ENCODE measurements at places on chromosomes 4 and X. TPM values are rescaled to one million over a fixed set of nuclear protein-coding genes. Genes with fewer than 3 reads are reported as not detected.

The CLDN22 gene
- total RNA-seq, result not detected

The DAPP1 gene
- total RNA-seq, result 12.3 TPM

The DMP1 gene
- total RNA-seq, result not detected

The CYP4V2 gene
- 5.1 TPM for total RNA-seq

The SRD5A3 gene
- 12.9 TPM for total RNA-seq

GRCh38 chr4:143406523-143406922 is 69.8 kb downstream of the GAB1 start:
- DNase-seq, result peak; percentile 40

GRCh38 chrX:54358424-54359211 is 772 bp upstream of the WNK3 start:
- peak; percentile 56 for DNase-seq

DNA sequence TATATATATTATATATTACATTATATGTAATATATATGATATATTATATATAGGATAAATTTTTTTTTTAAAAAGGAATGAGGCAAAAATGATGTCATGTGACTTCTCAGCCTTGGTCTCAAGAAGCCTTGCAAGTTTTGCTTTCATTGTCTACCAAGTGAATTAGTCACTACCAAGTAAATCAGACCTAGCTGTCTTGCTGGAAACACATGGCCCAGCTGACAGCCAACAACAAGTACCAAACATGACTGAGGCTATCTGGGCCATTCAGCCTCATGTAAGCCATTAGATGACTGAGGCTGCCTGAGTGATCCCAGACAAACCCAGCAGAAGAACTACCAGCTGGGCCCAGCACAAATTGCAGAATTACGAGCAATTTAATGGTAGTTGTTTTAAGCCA is 44.9 kb downstream of the HAND2 start:
- peak; percentile 21 for DNase-seq

DNA sequence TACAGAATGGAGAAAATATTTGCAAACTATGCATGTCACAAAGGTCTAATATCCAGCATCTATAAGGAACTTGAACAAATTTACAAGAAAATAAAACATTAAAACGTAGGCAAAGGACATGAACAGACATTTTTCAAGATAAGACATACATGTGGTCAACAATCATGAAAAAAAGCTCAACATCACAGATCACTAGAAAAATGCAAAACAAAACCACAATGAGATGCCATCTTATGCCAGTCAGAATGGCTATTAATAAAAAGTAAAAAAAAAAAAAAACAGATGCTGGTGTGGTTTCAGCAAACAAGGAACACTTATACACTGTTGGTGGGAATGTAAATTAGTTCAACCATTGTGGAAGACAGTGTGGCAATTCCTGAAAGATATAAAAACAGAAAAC is 75.8 kb upstream of the IL13RA2 start:
- no peak for DNase-seq

DNA sequence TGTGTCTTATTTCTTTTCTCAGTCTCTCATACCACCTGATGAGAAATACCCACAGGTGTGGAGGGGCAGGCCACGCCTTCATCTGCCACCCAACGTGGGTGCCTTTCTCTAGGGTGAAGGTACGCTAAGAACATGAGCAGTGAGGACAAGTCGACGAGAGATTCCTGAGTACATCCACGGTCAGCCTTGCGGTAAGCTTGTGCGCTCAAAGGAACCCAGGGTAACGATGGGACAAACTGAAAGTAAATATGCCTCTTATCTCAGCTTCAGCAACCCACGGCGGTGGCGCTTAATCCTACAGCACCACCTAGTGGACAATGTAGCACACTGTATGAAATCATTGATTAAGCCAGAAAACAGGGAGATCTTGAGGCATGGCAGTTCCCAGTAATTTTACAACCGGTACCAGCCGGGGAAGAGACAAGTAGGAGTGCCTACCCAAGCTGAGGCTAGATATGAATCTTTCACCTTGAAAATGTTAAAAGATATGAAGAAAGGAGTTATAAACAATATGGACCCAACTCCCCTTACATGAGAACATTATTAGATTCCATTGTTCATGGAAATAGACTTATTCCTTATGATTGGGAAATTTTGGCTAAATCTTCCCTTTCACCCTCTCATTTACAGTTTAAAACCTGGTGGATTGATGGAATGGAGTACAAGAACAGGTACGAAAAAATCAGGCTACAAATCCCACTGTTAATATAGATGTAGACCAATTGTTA is 63.0 kb downstream of the ZNF732 start:
- DNase-seq, result peak; percentile 80

- DNase-seq, result no peak
Measured at GRCh38 chr4:11073621-11074051, 355.1 kb downstream of the HS3ST1 start.

- no peak for DNase-seq
Measured at GRCh38 chr4:5566991-5567390, 141.4 kb downstream of the EVC2 start.

DNA sequence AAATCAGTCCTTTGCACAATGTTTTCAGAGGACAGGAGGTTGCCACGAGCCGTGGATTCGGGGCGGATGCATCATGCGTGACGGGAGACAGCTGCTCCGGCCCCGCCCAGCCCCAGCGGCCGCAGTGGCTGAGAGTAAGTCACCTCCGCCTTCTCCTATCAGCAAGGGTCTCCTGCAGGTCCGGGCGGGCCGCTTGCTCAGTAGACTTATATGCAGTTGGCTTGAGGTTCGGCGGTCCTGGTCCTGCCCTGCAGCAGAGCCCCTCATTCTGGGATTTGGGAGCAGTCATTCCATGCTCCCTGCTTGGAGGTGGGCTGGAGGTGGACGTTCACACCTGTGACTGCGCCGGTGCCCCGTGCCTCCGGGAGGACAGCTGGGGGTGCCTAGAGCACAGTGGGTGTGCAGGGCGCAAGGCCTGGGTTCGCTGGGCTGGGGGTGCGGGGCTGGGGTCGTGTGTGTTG is 86.3 kb upstream of the ADRA2C start:
- no peak for DNase-seq

DNA sequence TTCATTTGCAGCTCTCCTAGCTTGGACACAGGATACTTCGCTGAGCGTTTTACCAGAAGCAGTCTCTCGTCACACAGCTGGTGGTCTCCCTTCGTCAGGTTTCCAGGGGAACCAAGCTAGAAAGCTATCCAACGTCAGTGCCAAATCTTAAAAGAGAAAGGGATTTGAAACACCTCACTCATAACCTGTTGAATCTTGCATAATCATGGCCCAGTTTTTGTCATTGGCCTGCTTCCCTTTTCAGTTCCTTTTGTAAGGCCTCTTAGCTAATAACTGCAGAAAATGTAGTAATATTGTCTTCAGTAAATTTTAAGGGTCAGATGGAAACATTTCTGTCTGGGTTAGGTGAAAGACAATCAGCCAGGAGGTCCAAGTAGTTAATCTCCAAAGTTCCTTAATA is 22.0 kb downstream of the RAB39B start:
- DNase-seq, result no peak

DNA sequence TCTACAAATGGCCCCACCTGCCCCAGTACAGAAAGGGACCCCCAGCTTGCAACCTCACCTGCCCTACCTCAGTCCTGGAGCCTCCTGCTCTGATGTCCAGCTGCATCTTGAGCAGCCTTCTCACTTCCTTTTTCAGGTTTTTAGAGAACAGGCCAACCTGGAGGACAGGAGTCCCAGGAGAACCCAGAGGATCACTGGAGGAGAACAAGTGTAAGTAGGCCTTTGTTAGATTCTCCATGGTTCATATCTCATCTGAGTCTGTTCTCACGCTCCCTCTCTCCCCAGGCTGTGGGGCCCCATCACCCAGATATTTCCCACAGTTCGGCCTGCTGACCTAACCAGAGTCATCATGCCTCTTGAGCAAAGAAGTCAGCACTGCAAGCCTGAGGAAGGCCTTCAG is 3.6 kb downstream of the MAGEA11 start:
- no peak for DNase-seq

DNA sequence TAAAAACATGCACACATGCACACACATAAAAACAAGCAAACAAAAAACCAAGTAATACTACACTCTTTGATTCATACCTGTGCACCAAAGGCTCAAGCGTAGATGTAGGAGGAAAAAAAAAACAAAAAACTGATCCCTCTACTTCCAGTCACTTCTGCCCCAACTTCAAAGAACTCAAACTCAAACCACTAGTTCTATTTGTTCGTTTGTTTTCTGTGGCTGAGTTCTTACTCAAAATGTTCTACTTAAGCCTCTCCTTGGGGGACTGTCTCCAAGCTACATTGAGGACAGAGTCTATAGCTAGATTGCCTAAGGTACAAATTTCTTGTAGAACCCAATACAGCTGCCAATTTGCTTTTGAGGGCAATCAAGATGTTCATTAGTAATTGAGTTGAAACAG is 171.0 kb upstream of the ATOH1 start:
- DNase-seq, result no peak

DNA sequence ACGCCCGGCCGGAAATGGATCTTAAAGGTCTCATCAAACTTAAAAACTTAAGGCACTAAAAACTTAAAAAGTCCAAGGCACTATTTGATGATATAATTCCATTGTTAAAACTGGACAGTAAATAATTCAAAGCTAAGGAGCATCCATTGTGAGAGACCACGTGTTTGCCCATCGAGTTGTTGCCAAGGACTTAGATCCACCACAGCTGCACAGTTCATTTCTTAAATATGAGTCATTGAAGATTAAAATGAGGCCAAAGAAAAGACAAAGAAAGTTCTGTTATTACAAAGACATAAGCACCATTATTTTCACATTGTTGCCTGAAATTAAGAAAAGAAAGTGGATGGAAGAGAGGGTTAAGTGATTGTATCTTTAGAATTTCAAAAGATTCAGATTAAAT is 411.5 kb upstream of the FTHL17 start:
- DNase-seq, result no peak

DNA sequence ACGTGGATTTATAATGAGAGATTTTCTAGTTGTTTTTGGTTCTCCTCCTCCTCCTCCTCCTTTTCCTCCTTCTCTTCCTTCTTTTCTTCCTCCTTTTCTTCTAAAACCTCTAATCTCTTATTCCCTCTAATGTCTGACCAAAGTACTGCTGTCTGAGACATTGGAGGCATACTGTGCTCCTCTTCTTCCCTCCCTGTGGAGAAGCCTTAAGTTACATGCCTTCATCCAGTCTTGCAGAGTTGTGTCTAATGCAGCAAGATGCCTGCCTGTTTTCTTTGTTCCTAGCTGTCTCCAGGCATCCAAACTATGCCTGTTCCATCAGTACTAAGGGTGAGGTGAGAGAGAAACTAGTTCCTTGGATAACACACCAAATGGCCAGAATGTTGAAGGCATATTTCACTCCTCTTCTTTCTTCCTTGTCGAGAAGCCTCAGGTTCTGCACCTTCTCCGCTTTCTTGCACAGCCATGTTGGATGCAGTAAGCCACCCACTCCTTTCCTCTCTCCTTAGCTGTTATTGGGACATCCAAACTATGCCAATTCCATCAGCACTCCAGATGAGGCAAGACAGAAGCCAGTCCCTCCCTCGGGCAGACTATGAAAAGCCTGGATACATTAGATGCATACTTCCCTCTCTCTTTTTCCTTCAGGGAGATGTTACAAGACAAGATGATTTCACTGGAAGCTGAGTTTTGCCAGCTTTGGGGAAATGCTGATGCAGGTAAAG is 285.7 kb upstream of the TRAM1L1 start:
- DNase-seq, result no peak

DNA sequence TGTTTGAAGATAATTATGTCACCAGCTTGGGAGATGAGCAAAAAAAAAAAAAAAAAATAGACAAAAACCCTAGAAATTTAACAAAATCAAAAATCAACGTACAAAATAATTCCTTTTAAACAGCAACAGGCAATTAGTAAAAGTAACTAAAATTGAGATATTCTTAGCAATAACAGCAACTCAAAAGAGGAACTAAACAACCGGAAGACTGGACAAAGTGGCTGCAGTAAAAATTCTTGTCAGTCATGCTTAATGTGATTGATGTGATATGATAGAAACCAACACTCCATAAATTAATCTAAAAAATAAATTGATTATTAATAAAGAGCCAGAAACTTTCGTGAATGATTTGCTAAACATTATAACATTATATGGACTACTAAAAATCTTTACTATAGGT is 1534.6 kb upstream of the AGA start:
- no peak for DNase-seq

GRCh38 chr4:152462047-152462446 is 73.8 kb downstream of the FBXW7 start:
- DNase-seq, result no peak

GRCh38 chr4:113979905-113980615 is 613 bp upstream of the ARSJ start:
- DNase-seq, result no peak

DNA sequence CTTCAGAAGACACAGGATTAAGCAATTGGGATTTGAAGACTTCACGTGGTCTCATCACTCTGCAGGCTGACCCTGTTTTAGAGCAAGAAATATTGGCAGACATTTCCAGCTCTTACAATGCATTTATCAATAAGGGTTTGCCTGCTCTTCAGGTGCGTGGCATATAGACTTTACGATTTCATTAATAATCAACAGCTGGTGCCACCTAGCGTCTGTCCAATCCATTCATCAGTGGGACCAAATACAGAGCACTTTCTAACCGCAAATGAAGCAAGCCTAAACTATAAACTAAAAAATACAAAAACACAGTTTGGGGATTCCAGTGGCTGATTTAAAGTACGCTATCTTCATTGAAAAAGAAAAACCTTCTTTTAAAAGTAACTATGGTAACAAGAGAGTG is 125.4 kb upstream of the DMD start:
- no peak for DNase-seq
